ENCODE measurements at places on chromosomes 2 and 18. TPM values are rescaled to one million over a fixed set of nuclear protein-coding genes. Genes with fewer than 3 reads are reported as not detected.

Gene SERPINB4
- total RNA-seq = not detected

DNA sequence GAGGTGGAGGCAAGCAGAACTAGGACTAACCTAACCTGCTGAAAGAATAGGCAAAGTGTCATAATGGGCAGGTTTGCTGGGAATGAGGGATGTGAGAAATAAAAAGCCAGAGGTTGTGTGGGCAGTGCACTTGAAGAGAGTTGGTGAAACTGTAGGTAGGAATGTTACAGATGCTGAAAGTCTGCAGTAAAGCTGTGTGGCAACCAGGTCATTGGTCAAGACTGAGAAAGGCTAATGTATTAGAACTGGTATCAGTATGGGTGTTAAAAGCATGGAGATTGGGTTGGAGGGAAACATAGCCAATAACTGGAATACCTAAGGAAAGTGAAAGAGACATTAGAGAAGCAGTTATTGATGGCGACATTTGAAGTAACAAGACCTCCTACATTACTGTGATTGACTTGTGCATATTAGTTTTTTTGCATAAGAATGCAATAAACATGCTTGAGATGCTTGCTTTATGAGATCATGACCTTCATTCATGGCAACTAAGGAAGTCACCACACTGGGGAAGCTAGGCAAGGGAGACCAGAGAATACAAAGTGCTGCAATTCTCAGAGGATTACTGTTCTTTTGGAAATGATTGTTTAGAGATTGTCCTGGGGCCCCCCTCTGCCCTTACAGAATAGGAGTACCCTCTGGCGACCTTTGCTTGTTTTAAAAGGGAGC is 11.8 kb downstream of the GULP1 start:
- peak; percentile 90 for DNase-seq

DNA sequence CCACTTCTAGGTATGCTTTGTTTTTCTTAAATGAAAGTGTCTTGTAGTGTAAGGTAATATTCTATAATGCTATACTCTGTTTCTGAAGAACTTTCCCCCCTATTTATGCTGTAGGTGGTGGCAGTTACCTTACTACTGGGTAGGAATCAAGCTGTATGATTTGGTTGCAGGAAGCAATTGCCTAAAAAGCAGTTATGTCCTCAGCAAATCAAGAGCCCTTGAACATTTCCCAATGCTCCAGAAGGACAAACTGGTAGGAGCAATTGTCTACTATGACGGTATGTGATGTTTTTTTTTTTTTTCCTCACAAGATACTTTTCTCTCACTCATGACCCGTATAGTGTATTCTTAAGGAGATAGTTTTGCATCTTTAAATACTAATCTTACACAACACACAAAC is 77.0 kb downstream of the GPD2 start:
- no peak for DNase-seq

Gene CXCR4
- total RNA-seq = not detected

Gene FTCDNL1
- total RNA-seq = 3.1 TPM

Gene MRPS5
- 58.7 TPM for total RNA-seq

- DNase-seq = no peak
These were observed 124.7 kb downstream of the MEIS1 start for GRCh38 chr2:66559672-66560071.

DNA sequence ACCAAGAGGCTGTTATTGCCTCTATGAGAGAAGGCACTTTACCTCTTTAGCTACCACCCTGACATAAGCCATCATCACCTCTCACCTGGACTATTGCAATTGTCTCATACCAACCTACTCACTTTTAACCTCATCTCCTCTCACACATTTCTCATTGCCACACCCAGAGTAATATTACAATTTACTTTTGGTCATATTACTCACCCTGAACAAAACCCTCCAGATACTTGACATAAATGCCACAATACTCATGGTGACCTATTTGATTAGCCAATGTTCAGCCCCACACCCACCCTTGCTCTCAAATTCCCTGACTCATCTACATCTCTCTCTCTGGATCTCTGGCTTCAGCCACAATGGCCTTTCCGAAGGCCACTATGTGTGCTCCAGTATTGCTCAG is 90.9 kb upstream of the CDH7 start:
- no peak for DNase-seq

- peak; percentile 49 for DNase-seq
These were observed 112.8 kb downstream of the UPP2 start for GRCh38 chr2:158214431-158214830.

DNA sequence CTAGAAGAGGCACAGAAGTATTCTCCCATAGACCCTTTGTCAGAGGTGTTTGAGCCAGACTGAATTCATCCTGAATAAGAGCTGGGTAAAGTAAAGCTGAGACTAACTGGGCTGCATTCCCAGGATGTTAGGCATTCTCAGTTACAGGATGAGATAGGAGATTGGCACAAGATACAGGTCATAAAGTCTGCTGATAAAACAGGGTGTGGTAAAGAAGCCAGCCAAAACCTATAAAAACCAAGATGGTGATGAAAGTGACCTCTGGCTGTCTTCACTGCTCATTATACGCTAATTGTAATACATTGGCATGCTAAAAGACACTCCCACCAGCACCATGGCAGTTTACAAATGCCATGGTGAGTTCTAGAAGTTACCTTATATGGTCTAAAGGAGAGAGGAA is 364.9 kb upstream of the TMEFF2 start:
- DNase-seq = no peak

Gene UPP2
- total RNA-seq = not detected

Gene CROCC2
- 0.12 TPM for total RNA-seq

GRCh38 chr2:237689336-237690131 is 62.1 kb downstream of the LRRFIP1 start:
- peak; percentile 46 for DNase-seq

GRCh38 chr2:120763508-120763907 is 27.8 kb downstream of the GLI2 start:
- DNase-seq = peak; percentile 35

Measured in RPMI7951 (cell line).